Stimulated activated effector memory CD8-positive, alpha-beta T cell treated with anti-CD3 and anti-CD28 coated beads, Interleukin-12 subunit alpha, Interleukin-12 subunit beta, amount 100 ng/mL, for 72 hours (primary cell): ENCODE measurements at places on chromosomes 11 and 22.

- no peak for DNase-seq
Measured at GRCh38 chr11:71223671-71224660, 28.4 kb downstream of the SHANK2 start.

DNA sequence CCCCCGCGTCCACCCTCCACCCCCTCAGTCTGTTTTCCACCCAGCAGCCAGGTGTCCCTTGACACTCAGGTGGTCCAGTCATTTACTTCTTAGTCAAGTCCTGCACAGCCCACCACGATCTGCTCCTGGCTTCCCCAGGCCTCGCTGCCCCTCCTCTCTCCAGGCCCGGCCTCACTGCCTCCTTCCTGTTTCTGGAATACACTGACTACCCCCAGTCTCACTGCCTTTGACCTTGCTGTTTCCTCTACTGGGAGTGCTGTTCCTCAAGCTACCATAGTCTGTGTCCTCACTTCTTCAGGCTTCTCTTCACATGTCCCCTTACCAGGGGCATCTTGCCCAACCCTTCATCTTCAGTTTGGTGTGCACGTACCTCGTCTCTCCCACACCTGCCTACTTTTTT lies 7.4 kb downstream of the MCM5 start:
- no peak for DNase-seq

DNA sequence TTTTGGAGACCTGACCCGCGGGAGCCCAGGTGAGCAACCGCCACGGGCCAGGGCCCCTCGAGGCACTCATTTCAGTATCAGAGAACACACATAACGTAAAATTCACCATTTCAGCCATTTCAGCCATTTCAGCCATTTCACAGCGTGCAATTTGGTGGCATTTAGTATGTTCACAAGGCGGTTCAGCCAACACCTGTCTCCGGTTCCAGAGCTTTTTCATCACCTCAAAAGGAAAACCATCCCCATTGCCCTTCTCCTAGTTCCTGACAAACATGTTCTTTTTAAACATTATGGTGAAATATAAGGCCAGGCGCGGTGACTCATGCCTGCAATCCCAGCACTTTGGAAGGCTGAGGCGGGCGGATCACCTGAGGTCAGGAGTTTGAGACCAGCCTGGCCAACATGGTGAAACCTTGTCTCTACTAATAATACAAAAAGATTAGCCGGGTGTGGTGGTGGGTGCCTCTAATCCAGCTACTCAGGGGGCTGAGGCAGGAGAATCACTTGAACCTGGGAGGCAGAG lies 119.3 kb downstream of the KCNQ1 start:
- DNase-seq: no peak

DNA sequence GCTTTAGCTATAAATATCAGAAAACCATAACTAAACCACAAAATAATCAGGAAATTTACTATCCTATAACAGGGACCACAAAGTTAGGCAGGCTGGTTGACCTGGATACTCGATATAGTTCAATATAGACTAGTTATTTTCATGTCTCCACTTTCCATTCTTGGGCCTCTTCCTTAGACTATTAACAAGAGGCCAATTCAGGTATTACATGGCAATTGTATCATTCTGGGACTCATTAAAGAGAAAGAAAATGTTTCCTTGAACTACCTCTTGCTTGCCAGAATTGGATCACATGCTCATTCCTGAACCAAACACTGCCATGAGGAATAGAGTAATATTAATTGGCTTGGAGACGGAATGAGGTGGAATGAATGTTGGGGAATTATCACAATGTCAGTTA lies 76.0 kb downstream of the EIF3M start:
- no peak for DNase-seq

- no peak for DNase-seq
Measured at GRCh38 chr11:94183886-94184264, 55.2 kb downstream of the PANX1 start.

DNA sequence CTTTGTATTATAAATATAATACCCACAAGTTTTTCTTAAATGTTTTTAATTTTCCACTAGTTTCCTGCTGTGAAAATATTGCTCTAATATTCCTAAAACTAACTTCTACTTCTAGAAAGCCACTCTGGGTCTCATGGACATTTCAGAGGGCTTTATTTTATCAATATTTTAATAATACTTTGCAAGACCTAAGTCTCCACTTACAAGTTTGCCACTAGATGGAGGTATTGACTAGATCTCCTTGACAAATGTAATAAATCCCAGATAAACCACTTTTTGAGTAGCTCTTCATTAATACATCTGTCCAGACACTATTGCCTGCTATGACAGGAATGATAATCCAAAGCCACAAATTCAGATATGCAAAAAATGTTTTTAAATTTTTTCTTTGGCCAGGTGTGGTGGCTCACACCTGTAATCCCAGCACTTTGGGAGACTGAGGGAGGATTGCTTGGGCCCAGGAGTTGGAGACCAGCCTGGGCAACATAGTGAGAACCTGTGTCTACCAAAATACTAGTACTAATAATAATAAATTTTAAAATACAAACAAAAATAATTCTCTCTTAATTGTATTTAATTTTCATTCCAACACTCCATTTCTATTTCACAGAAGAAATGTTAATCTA lies 3.5 kb upstream of the ACAT1 start:
- DNase-seq: no peak
